NCI-H82 (cell line): ENCODE measurements at places on chromosomes 3 and 15.

DNA sequence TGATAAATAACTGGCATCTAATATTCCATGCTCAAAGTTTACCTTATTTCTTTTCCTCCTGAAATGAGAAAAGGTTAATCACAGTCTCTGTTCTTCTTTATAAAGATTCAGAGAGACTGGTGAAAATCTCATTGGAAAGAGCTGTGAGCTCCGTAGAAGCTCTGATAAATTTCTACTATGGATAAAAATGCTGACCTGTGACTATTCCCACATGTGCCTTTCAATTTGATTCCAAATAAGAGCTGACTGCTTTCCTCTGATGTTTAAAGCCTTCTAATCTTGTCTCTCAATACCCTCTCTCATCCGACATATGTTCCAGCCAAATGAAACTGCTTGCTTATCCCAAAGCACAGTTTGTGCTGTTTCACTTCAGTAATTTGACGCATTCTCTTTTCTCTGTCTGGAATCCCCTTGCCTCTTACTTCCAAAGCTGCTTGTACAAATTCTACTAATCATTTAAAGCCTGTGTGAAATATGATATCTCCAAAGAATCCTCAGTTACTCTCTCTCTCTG is 130.1 kb downstream of the RTP4 start:
- DNase-seq, result peak; percentile 74

GRCh38 chr3:129382366-129382765 is 46.1 kb downstream of the EFCAB12 start:
- no peak for DNase-seq

- DNase-seq, result no peak
Observed at GRCh38 chr3:18687286-18687685, 262.1 kb upstream of the SATB1 start.

GRCh38 chr15:28098766-28099554 is at the start of gene OCA2:
Gene OCA2 (minus strand): TSS chr15:28099315. CDS start chr15:28081874, 17,441 bp downstream.
- DNase-seq, result peak; percentile 89

DNA sequence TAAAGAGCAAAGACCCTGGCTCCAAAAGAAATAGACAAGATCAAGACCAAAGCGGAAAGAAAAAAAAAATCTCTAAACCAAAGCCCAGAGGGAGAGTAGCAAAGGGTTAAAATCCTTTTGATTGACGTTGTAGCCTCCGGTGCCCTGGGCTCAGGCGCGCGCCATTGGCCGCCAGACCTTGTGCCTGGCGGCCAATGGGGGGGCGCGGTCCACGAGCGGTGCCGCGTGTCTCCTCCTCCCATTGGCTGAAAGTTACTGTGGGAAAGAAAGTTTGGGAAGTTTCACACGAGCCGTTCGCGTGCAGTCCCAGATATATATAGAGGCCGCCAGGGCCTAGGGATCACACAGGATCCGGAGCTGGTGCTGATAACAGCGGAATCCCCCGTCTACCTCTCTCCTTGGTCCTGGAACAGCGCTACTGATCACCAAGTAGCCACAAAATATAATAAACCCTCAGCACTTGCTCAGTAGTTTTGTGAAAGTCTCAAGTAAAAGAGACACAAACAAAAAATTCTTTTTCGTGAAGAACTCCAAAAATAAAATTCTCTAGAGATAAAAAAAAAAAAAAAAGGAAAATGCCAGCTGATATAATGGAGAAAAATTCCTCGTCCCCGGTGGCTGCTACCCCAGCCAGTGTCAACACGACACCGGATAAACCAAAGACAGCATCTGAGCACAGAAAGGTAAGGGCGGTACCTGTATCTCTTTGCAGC is at the start of gene HES1:
Gene HES1 (plus strand): TSS at position 343 of the 713 bp plus-strand sequence. CDS start 233 bp downstream, at position 576.
- DNase-seq, result peak; percentile 98

- DNase-seq, result peak; percentile 70
Observed at GRCh38 chr3:59968513-59969045, 918.8 kb upstream of the CFAP20DC start.

DNA sequence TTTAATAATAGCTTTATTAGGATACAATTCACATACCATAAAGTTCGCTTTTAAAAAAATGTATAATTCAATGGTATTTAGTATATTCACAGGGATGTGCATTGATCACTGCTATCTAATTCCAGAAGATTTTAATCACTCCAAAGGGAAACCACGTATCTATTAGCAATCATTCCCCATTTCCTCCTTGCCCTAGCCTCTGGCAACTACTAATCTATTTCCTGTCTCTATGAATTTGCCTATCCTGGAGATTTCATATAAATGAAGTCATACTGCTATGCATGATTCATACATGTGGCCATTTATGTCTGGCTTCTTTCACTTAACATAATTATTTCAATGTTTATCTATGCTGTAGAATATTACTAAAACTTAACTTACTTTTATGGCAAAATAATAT is 32.0 kb upstream of the CASR start:
- DNase-seq, result no peak

GRCh38 chr15:98946301-98947255 is 61.0 kb downstream of the PGPEP1L start:
- peak; percentile 8 for DNase-seq
